ENCODE measurements at places on chromosomes 6 and 20.

- no peak for DNase-seq
Measured at GRCh38 chr6:151009576-151009975, 144.1 kb downstream of the MTHFD1L start.

DNA sequence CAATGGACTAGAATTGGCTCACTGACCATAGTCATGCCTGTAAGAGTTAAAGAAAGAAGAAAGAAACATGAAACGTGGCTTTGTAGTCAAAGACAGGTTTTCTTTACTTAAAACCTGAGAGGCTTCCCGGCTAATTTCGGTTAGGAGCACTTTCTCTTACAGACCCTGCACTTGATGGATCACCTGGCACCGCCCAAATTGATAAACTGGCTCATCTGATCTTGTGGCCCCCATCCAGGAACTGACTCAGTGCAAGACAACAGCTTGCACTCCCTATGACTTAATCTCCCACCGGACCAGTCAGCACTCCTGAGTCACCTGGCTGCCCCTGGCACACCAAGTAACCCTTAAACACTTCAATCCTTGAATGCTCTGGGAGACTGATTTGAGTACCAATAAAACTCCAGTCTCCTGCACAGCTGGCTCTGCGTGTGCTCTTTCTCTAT is 12.3 kb downstream of the TMEM14B start:
- DNase-seq, result no peak

DNA sequence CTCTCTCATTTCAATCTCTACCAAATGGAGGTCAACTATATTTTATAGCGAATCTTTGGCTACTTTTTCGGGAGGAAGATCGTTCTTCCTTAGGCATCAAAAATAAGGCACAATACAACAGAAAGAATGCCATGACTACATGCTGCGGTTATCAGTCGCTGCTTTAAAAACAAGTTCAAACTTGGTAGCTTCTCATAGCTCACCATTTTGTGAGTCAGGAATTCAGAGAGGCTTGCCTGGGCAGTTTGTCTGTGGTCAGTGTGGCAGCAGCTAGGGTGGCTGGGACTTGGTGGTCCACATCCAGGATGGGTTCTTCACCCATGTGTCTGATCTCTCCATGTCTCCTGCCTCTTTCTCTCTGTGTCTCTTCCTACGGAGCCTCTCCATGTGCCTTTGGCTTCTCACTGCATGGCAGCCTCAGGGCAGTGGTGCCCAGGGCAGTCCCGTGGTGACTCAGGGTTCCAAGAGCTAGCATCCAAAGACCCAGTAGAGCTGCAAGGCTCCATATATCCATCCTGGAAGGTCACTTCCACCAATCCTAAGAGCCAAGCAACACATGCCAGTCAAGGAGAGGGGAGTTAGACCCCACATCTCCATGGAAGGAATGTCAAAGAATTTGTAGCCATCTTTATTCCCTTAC is 10.4 kb downstream of the SCML4 start:
- no peak for DNase-seq

- no peak for DNase-seq
Measured at GRCh38 chr6:104705095-104705707, 154.5 kb downstream of the HACE1 start.

DNA sequence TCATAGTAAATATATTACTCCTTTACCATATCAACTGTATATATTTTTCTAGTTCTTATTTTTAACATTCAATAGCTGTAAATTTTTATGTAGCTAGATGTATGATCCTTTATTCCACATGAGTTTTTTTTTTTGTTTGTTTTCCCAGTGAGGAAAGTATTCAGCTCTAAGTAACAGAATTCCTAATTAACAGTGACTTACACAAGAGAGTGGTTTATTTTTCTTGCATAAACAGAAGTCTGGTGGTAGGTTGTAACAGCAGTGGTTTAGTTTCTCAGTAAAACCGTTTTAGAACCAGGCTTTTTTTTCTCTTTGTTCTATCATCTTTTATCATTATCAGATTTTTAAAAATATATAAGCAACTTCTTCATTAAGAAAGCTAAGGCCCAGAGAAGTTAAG is 116.9 kb upstream of the FLRT3 start:
- no peak for DNase-seq

DNA sequence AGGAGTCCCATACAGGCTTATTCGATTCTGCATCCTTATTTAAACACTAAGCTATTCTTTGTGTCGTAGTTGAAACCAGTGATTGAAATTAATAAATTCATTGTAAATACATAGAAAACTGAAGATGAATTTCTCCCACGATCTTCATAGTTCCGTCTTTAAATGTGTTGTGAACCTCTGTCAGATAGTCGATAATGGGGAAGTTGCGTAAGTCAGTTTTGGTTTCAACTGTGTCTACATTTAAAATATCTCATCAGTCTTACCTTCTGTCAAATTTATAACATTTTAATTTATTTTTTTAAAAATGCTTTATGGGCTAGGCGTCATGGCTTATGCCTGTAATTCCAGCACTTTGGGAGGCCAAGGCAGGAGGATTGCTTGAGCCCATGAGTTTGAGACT is 12.7 kb downstream of the STX11 start:
- DNase-seq, result no peak

GRCh38 chr6:116563830-116564229 is 7.5 kb upstream of the RWDD1 start:
- DNase-seq, result no peak

GRCh38 chr6:56959938-56960337 is 5.0 kb downstream of the BEND6 start:
- DNase-seq, result no peak

DNA sequence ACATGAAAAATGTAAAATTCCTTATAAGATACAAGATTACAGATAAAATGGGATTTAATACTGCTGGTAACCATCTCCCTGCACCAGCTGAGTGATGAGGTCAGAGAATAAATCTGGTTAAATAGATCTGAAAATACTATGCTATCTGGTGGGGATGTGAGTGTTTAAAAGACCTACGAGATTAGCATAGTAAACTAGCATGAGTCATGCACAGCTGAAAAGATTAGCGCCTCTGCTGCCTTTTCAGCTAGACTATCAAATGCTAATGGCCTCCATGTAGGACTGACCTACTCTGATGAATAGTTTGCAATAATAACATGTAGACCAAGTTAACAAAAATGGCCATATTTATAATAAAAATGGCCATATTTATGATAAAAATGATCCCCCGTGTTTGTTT is 553.3 kb downstream of the C6orf118 start:
- DNase-seq, result no peak

- DNase-seq, result no peak
Measured at GRCh38 chr6:147604373-147604772, 95.9 kb downstream of the SAMD5 start.

DNA sequence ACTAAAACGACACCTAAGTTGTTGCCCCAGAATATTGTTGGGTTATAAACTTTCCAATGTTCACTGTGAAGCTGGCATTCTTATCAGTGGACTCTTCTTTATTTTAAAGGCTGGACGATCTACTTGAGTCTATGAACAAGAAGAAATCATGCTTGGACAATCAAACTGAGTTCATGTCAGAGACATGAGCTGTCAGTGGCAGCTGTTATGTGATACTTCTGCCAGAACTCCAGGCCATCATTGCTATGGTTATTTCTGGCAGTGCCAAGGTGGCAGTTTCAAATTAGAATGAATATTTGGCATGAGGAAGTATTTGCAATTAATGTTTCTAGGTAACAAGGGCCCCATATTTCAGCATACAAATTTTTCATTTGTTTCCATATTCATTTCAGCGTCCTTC is 417.3 kb downstream of the LMBRD1 start:
- no peak for DNase-seq

- DNase-seq, result no peak
Measured at GRCh38 chr6:149125309-149125708, 192.2 kb upstream of the TAB2 start.

- no peak for DNase-seq
Measured at GRCh38 chr6:2677080-2677593, 73.6 kb downstream of the MYLK4 start.

GRCh38 chr20:59673288-59673997 is 69.1 kb downstream of the PHACTR3 start:
- no peak for DNase-seq

- DNase-seq, result no peak
Measured at GRCh38 chr6:80382811-80383210, 276.3 kb downstream of the BCKDHB start.

DNA sequence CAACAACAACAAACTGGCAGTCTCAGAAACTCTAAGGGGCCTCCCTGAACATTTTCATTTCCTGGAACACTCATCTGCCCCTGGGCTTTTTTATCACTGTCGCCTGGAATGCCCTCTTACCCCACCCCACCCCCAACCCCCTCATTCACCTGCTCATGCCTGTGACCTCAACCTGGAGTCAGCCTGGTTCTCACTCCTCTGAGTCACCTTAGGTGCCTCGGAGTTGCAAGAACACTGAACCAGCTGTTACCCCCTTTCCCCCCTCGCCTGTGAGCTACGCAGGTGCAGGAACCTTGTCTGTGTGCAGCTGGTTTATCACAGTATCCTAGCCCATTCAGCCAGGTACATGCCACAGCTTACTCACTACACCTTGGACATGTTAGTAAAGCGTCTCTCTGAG is 12.8 kb upstream of the SNAI1 start:
- DNase-seq, result no peak

GRCh38 chr6:119348096-119348747 is 1.3 kb downstream of the MAN1A1 start:
- no peak for DNase-seq

DNA sequence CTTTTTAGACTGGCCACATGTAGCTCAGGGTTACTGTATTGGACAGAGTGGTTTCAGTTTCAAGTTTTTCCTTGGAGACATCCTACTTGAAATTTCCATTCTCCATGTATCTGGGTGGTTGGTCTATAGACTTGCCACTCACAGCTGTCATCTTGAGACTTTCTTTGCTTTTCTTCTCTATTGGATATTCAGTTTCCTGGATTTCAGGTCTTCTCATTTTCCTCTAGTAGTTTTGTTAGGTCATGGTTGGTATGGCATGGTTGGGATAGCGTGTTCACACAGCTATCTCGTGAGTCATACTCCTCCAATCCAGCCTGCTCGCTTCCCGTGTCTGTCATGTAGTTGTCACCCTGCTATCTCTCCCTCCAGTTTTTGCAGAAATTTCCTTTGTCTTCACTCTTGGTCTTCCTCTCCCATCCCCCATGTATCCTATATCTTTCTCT is 48.3 kb downstream of the PTPN1 start:
- no peak for DNase-seq

DNA sequence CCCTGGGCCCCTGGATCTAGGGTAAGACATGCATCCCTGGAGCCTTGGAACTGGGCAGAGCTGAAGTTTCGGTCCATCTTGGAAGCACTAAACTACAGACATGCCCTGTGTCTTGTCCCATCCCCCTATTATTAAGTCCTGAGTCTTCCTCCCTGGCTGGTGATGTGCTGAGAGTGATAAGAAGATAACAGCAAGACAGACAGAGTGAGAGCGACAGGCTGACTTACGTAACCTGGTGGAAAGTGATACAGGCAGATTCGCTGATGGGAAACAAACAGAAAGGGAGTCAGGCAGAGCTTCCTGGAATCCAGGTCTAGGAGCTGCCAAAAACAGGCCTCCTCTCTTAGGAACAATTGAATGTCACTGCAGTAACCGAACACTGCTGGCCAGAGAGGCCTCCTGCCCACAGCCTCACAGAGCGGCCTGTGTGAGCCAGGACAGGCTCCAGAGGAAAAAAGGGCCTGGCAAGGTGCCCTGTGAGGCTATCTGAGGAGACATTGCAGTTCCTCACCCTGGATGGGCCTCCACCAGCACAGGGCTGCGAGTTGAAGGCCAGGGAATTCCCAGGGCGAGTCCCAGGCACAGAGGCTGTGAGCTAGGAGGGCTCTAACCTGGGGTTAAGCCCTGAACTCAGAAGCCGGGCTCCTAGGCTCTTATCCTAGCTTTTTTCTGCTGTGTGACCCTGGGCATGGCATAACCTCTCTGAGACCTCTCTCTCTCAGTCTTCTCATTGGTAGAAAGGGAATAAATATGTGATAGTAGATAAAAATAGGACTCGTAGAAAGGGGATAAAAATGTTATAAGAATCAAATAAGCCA is 34.2 kb upstream of the B4GALT5 start:
- DNase-seq, result no peak

DNA sequence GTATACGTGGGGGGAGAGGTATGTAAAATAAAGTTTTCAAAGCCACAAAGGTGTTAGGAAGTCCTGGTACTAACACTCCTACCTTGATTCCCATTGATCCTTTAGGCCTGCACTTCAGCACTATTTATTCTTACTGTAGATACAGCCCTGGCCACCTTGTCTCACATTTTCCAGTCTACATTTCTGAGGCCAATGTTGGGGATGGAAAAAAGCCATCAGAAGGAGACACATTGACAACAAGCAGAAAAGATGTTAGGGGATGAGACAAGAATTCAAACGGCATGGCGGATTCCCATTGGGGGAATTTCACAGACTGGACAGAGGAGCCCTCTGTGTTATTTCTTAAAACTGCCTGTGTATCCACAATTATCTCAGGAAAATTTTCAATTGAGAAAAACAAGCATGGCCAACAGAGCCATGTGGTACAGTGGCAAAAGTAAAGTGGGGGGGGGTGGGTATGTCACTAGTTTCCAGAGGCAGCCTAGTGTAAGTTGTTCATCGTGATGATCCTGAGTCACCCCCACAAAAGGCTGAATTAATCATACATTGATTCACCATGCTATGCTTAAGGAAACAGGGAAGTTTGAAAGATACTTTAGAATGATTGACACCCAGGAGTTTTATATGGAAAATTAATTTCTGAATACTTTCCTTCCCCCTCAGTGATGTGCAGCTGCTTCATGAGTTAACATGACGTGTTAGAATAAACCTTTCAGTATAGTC is 40.5 kb downstream of the RREB1 start:
- DNase-seq, result no peak

- DNase-seq, result no peak
Measured at GRCh38 chr20:17661121-17661744, 20.8 kb downstream of the RRBP1 start.

- no peak for DNase-seq
Measured at GRCh38 chr20:836190-836589, 2.7 kb downstream of the FAM110A start.

GRCh38 chr6:139219746-139220145 is 72.1 kb downstream of the TXLNB start:
- no peak for DNase-seq

DNA sequence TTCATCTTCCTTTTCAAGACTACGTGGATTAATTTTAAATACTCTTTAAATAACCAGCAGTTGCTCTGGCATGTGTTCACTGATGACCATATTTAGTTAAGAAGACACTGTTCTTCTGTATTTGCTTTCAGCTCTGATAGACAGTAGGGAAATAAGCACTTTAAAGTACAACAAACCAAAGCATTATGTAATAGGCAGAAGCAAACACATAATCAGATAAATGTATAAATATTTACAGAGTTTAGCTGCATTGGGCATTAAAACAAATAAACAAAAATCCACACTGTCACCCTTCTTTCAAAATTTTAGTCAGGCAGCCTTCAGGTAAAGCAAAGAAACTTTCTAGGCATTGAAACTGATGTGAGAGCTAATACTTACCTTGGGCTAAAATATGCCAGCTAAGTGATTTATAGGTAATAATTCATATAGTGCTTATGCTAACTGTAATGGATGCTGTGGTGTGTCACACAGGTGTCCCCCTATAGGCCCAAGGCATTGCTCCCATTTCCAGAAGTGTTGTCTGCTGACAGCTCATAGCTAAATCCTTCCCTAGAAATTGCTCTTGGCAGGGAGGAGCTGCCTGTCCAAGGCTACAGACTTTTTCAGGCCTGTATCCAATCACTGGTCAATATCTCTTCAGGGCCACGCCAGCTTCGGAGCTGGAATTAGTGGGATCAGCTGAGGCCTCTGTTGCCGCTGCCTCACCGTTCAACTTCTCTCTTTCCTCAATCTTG is 111.5 kb upstream of the CITED2 start:
- no peak for DNase-seq

All from SHP77 treated with DMSO at 0.1 percent for 48 hours (cell line).